ENCODE measurements at places on chromosomes 6 and 20.

DNA sequence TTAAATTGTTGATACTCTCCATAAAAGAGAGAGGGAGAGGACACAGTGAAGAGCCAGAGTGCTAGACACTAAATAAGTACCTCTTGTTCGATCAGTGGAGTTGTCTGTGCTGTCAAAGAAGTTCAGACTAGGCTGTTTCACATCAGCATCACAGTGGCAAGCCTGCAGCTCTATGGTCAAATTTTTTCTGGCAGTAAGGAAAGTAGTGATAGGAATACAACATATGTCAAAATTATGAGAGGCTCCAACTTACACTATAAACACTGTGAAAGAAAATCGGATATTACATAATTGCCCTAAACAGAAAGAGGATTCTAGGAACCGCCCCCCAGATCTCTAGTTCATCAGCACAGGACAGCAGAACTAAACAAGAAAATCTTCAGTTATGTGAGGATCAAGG is 23.1 kb downstream of the DNAH8 start:
- DNase-seq = no peak

GRCh38 chr6:137044366-137045221 is at the start of gene IL20RA:
TSS of gene IL20RA (minus strand) at chr6:137044965. CDS start at chr6:137044728, 237 bp downstream.
- no peak for DNase-seq

GRCh38 chr20:36885356-36885755 is 9.4 kb downstream of the TLDC2 start:
- DNase-seq = no peak

GRCh38 chr6:151679941-151680340 is 127.5 kb upstream of the ESR1 start:
- no peak for DNase-seq

GRCh38 chr6:42726485-42727086 is 4.2 kb upstream of the PRPH2 start:
- peak; percentile 85 for DNase-seq

- no peak for DNase-seq
Measured at GRCh38 chr20:41958391-41958790, 340.2 kb upstream of the CHD6 start.

Measured in activated CD4-positive, alpha-beta T cell treated with anti-CD3 and anti-CD28 coated beads, Interleukin-2, Interleukin-6, amounts not matched to agents 100 ng/mL and 50 ng/mL, durations not matched to agents 16 hours and 8 hours (primary cell).